ENCODE measurements at places on chromosomes 12 and 14.

- no peak for DNase-seq
Measured at GRCh38 chr12:1591543-1591942, 2.8 kb downstream of the FBXL14 start.

DNA sequence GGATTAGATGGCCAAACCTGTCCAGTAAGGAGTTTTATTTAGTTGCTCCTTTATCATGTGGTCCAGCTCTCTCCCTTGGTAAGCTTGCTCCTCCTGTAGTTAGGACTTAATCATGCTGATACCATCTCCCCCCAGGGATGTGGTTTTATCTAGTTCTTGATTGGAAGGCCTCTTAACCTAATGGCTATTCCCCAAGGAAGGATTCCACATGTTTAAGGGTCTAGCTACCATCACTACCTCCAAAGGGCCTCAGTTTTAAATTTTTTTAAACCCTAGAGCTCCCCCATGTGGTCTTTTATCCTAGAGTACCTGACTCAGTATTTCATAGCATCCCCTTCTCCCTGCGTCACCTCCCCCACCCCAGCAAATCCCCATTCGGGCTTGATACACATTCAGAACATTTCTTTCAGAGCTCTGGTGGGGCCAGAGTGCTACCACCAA, 22.5 kb downstream of the MAP3K12 start:
- no peak for DNase-seq

DNA sequence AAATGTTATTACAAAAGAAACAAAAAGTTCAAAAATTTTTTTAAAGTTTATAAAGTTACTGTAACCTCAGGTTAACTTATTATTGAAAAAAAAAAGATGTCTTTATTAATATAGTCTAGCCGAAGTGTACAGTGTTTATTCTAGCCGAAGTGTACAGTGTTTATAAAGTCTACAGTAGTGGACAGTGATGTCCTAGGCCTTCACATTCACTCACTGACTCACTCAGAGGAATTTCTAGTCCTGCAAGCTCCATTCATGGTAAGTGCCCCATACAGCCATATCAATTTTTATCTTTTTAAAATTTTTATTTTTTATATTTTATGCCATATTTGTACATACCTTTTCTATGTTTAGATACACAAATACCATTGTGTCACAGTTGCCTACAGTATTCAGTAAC, 10.4 kb downstream of the ATG2B start:
- no peak for DNase-seq

DNA sequence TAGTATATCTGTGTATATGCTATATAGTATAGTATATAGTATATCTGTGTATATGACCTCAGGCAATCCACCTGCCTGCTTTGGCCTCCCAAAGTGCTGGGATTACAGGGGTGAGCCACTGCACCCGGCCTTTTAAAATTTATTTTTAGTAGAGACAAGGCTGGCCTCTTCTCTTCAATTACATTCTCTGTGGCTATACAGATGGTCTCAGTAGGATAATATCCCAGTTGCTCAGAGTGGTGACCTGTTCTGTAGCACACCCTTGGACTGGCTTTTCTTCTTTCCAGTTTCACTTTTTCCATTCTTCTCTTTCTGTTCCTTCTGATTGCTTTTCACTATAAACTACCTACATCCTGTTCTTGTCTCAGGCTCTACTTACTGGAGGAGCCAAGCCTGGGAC, 3.1 kb upstream of the NFATC4 start:
- no peak for DNase-seq

DNA sequence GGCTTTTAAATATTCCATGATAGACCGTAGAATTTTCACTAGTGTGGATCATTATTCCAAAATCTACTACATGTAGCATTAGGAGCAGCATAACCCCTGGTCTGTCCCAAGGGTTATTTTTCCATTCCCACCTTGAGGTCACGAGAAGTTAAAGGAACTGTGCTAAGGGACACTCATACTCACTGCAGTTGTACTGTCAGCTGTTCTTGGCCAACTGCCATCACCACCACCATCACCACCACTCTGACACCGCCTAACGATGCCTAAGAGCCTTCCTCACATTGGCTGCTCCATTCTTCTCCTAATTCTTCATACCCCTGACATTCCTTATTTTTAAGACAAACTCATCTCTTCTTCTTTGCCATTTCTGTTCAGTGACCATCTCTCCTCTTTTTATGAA, 13.4 kb upstream of the PTGDR start:
- no peak for DNase-seq

DNA sequence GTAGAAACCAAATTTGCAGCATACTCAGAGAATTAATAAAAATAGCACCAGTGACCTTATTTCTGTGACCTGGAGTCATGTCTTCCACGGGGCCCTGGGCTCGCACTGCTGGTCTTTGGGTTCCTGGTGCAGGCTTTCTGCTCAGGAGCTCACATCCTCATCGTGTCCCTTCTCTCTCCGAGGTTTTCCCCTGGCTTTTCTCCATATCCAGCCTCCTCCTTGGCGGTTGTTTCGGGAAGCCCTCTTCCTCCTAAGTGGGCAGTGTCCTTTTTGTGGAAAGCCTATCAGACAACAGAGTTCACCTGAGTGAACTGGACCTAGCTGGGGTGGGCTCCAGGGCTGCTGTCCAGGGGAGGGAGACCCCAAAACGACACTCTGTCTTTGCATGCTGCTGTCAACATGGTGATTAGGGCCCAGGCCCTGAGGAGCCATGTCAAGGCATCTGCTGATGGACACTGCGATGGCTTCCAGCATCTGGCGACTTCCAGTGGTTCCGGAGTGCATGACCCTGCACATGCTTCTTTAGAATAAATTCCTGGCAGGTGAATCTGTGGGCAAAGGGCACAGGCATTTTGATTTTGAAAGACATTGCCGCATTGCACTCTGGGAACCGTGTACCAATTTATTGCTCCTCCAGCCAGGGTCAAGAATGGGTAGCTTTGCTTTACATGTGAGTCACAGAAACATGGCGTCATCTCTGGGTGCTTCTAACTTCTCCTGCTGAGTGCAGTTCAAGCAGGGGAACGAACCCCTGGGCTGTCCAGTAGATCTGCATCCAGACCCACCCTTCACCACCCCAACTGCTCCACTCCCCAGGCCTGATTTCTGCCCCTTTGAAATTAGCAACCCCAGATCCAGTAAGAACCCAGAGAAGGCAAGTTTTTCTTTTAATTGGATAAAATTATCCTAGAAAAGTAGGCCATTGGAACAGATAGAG, 136.8 kb downstream of the ADGRD1 start:
- no peak for DNase-seq

GRCh38 chr14:90660865-90661570, 155.2 kb downstream of the TTC7B start:
- no peak for DNase-seq

DNA sequence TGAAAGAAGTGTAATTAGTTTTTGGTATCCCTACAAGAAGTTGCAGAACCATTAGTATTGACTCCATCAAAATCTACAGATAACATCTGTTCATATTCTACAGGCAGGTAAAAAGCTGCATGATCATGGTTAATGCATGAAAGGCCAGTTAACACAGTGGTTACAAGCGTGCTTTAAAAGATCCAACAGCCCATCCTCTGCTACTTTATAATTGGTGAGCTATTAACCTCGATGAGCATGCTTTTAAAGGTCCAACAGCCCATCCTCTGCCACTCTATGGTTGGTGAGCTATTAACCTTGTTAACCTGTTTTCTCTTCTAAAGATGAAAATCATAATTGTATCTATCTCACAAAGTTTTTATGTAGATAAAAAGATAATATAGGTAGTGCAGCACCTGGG, 289.3 kb downstream of the DUSP6 start:
- no peak for DNase-seq

- DNase-seq, result no peak
Measured at GRCh38 chr12:45553204-45553603, 176.3 kb upstream of the ARID2 start.

DNA sequence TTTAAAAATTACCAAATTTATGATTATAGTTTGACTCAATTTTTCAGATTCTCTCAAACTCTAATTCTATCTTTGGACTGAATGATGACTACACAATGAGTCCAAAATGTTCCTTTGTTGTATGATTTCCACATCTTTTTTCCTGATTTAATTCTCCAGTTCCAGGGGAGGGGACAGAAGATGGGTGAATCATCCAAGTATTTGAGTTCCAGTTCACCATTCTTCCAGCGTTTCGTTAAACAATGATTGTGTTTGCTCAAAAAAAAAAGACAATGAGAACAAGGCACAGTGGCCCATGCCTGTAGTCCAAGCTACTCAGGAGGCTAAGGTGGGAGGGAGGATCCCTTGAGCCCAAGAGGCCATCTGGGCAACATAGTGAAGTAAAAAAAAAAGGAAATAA, 23.8 kb downstream of the BAZ1A start:
- no peak for DNase-seq

GRCh38 chr12:109770104-109770860, 56.7 kb downstream of the FAM222A start:
- no peak for DNase-seq

GRCh38 chr12:116465407-116465806, 93.8 kb upstream of the MAP1LC3B2 start:
- no peak for DNase-seq

DNA sequence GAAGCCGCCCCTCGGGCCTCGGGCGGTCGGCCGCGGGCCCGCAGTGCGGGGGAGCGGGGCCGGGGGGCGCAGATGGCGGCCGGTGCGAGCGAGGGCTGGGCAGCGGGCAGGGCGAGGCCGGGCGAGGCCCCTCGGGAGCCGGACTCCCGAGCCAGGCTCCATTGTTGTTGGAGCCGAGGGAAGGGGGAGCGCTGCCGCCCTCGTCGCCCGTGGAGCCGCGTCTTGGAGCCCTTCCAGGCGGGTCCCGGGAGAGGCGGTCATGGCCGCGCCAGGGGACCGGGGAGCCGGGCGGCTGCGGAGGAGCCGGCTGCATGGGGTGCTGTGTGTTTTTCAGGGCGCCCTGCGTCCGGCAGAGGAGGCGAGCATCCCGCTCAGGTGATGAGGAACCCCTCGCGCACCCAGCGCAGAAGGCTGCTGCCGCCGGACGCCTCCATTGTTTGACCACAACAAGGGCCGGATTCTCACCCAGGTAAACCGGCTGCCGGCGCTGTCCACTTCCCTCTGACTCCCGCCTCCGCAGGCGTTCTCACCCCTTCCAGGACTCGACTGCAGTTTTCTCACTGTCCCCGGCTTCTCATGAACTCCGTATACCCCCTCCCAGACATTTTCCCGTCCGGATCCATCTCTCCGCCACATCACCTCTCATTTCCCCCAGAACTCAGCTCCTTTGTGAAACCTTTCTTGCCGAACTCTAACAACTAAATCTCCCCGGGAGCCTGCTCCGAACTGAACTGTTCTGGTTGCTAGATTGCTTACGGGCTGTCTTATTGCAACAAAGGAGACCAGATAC, 732 bp downstream of the ZNF664 start:
- DNase-seq, result peak; percentile 17

GRCh38 chr12:49969027-49969426, 3.7 kb upstream of the AQP6 start:
- no peak for DNase-seq

- no peak for DNase-seq
Measured at GRCh38 chr14:33524244-33524643, 426.6 kb downstream of the EGLN3 start.

GRCh38 chr14:97731800-97732199, 934.6 kb downstream of the VRK1 start:
- no peak for DNase-seq

GRCh38 chr14:44962334-44963043, 499 bp downstream of the TOGARAM1 start:
- DNase-seq, result peak; percentile 29

DNA sequence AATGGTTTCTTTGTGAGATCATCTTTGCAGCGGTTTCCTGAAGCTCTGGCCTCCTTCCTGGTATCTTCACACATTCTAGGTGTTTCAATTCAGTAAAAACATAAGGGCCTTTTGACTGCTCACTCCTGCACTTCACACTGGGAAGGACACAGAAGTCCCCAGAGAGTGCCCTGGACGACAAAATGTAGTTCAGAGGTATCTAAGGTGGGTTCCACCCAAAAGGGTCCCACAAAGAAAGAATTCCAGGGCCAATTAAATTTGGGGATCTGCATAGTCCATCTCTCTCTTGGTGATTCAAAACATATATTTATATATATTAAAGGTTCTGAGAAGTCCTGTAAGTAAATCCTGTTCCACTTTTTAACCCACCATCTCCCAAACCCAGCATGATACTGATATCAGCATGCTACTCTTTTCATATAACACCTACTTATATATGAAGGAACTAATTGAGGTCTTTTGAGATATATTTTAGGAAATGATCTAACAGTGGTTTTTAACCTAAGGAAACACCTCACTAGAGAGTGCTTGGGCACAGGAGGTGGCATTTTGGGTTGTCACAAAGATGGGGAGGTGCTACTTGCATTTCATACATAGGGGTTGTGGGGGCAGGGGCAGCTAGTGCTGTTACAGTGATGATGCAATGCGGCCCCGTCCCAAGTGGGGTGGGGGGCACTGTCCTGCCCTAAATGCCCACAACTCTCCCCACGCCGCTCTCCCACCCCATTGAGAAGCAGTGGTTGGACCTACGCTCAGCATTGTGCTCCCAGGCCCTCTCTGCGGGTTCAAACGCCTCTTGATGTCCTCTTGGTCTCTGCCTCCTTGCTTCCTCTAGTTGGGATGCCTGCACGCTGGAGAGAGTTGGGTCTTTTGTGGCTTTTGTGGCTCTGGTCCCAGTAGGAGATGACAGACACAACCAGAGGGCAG, 109.4 kb downstream of the ARF6 start:
- DNase-seq, result peak; percentile 9

GRCh38 chr12:67514502-67514901, 134.0 kb upstream of the DYRK2 start:
- no peak for DNase-seq

DNA sequence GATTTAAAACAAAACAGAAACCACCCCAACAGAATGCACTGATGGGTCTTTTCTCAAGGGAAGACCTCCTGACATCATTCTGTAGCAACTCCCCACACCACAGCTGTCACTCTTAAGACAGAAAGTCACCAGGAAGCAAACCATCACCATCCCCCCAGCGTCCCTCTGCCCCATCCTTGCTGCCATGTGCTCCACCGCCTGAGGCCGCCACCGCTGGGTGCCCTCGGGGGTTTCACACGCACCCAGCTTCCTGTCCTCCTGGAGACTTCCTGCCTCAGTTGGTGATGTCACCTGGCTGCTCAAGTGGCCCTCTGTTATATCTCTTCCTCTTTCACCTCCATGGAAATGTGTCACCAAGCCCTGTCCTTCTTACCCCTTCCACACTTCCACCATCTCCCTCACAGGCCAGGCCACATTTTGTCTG, 71.4 kb upstream of the GPR68 start:
- peak; percentile 62 for DNase-seq

GRCh38 chr12:97751704-97752103, 289.1 kb downstream of the RMST start:
- no peak for DNase-seq

GRCh38 chr12:72746048-72746447, 473.9 kb downstream of the TRHDE start:
- DNase-seq, result no peak

GRCh38 chr14:99203080-99203479, 68.9 kb downstream of the BCL11B start:
- DNase-seq, result no peak

- no peak for DNase-seq
Measured at GRCh38 chr12:71981149-71981548, 42.5 kb downstream of the TPH2 start.

GRCh38 chr12:116490471-116490870, 68.7 kb upstream of the MAP1LC3B2 start:
- DNase-seq, result no peak

GRCh38 chr12:59181196-59181777, 261.0 kb upstream of the LRIG3 start:
- no peak for DNase-seq

GRCh38 chr12:31951008-31951407, 8.2 kb upstream of the RESF1 start:
- DNase-seq, result no peak

GRCh38 chr14:97218691-97219430, 421.7 kb downstream of the VRK1 start:
- DNase-seq, result no peak

Data from effector CD8-positive, alpha-beta T cell (primary cell).